Uterus (tissue), 4 donors: ENCODE measurements at places on chromosomes 12 and 14.

GRCh38 chr12:9344541-9344940 is 136.3 kb upstream of the PZP start:
- DNase-seq: no peak

DNA sequence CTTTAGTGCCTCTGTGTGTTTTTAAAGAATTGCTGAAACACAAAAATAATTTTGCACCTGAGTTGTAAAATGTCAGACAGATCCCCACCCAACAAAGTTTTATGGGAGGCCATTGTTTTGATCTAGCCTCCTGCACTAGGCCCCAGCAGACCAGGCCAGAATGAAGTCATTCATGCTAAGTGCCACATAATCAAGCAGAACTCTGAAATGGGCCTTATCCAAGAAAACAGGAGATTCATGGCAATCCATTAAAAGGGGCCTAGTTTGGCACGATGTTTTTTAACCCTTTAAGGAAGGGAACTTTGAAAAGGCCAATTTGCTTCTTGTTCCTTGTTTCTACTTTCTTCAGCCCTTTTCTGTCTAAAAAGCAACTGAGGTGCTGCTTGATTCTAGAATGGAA is 260.9 kb downstream of the ITPR2 start:
- DNase-seq: no peak

DNA sequence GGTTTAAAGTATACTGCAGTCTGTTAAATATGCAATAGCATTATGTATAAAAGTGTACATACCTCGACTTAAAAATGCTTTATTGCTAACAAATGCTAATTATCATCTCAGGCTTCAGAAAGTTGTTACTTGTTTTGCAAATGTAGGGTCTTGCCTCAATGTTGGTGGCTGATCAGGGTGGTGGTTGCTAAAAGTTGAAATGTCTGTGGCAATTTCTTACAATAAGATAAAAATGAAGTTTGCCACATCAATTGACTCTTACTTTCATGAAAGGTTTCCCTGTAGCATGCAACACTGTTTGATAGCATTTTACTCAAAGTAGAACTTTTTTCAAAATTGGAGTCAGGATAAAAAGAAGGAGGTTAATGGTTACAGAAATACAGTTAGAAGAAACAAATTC is 407.7 kb upstream of the OR4E1 start:
- DNase-seq: no peak

- peak; percentile 30 for DNase-seq
Observed at GRCh38 chr12:104790296-104791125, 167.6 kb downstream of the SLC41A2 start.

- peak; percentile 17 for DNase-seq
Observed at GRCh38 chr12:104793285-104793684, 164.8 kb downstream of the SLC41A2 start.

DNA sequence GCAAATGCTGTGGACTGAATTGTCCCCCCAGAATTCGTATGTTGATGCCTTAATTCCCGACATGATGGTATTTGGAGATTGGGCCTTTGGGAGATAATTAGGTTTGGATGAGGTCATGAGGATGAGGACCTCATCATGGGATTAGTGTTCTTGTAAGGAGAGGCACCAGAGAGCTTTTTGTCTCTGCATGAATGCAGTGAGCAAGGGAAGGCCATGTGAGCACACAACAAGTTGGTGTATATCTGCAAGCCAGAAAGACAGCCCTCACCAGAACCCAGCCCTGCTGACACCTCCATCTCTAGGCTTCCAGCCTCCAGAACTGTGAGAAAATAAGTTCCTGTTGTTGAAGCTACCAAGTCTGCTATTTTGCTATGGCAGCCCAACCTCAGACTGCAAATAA is 51.9 kb upstream of the SMCO2 start:
- no peak for DNase-seq

DNA sequence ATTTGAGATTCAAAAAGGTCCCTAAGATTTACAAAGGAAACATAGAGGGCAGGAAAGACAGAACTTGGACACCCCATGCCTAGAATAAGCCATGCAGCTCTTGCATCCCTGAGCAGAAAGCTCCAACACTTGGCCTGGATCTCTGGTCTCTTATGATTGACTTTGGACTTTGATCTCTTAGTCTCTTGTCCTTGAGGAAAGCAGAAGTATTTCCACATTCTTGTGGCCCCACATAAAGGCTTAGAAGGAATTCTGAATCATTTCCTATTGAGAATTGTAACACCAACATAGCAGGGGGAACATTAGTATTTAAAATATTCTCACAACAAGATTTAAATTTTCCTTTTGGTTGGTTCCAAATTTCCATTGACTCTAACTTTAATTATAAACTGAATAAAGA is 283.7 kb upstream of the PRKD1 start:
- no peak for DNase-seq

- DNase-seq: no peak
Observed at GRCh38 chr14:95185767-95186392, 28.6 kb upstream of the DICER1 start.

GRCh38 chr12:102879144-102879763 is 37.8 kb downstream of the PAH start:
- DNase-seq: peak; percentile 53

- no peak for DNase-seq
Observed at GRCh38 chr12:121334513-121335343, 17.5 kb downstream of the ANAPC5 start.

GRCh38 chr12:48788854-48789775 is at the start of gene ADCY6:
ADCY6 (minus strand) TSS chr12:48789089; CDS start chr12:48783434, 5,655 bp downstream.
- peak; percentile 80 for DNase-seq

DNA sequence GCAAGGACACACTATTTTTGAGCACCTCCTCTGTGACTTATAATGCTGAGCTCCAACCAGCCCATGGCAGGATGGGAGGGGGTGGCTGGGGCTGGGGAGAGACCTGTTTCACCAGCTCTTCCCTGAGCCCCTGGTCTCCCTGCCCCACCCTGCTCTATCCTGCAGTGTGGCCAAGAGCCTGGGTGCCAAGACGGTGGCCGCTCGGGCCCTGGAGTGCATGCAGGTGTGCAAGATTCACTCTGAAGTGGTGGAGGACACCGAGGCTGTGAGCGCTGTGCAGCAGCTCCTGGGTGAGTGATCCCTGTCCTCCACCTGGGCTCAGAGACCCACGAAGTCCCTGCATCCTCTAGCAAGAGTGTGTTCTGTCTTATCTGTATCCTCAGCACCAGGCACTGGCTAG is 14.4 kb downstream of the SDSL start:
- no peak for DNase-seq

- no peak for DNase-seq
Observed at GRCh38 chr14:97056086-97056485, 258.9 kb downstream of the VRK1 start.

GRCh38 chr12:105420659-105421240 is 90.3 kb downstream of the C12orf75 start:
- peak; percentile 81 for DNase-seq

- no peak for DNase-seq
Observed at GRCh38 chr12:38588624-38589305, 272.2 kb downstream of the ALG10B start.

DNA sequence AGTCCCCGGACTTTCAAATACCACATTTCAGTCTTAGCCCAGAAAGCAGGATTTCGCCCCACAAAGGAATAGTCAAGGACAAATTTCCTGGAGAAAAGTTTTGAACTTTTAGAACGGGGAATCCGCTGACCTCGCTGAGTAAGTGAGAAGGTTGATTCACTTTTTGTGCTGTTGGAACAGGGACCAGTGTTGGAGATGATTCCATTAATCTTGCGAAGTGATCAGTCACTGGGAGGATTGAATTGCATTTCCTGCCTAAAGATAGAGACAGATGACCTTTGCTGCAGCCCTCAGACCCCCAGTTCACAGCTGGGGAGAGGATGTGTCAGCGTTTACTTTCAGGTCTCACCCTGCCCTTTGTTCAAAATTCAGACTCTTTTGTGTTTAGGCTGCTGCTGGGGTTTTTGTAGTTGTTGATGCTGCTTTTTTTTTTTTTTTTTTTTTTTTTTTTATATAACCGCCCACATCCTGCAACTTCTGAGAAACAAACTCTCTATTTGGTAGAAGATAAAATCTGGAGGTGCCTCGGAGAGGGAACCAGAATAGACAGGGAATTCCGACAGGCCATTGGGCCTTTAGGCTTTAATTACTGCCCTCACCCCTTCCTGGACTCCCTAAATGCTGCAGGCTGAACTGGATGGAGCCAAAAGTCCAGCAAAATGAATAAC is 9.8 kb upstream of the KDM2B start:
- DNase-seq: no peak

DNA sequence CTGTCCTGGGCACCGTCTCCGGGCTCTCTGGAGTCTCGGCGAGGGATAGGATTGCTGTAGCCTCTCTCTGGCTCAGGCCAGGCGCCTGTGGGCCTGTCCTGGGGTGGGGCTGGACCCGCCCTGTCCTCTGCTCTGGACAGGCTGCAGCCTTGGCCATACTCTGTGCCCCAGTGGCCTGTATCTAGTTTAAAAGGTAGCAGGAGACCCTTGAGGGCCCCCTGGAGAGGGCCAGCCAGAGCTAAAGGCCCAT is 1.8 kb downstream of the KIF26A start:
- DNase-seq: no peak

GRCh38 chr12:32033406-32033805 is 73.2 kb upstream of the BICD1 start:
- DNase-seq: no peak

- DNase-seq: no peak
Observed at GRCh38 chr12:22415342-22416309, 81.1 kb upstream of the ST8SIA1 start.

DNA sequence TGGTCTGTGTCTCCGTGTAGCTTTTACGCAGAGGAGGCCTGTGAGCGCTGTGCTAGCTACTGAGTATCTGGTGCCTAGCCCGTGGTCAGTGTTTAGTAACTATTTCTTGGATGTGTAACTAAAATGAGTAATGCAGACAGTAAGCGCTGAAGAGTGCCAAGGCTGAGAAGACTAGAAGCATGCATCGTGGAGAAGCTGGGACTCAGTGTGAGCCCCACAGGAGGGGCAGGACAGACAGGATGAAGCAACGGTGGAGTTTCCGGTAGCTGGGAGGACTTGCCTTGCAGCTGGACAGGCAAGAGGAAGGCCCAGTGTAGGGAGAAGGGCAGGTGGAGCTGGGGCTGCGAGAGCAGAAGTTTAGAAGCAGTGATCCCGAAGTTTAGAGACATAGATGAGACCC is 233.4 kb upstream of the FKBP4 start:
- DNase-seq: no peak

DNA sequence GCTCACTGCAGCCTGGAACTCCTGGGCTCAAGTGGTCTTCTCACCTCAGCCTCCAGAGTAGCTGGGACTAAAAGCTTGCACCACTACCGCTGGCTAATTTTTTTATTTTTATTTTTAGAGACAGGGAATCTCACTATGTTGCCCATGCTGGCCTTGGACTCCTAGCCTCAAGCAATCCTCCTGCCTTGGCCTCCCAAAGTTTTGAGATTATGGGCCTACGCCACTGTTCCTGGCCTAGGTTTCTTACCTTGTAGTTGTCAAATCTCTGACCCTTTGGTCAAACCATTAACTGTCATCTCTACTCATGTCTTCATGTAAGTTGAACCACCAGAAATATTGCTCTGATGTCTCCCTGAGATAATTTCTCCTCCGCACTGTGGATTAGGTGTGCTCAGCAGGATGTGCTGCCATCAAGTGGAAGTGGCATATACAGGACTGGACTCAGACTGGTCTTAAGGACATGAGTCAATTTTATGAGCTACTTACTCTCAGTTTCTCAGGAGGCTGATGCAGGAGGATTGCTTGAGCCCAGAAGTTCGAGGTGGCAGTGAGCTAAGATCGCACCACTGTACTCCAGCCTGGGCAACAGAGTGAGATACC is 28.5 kb downstream of the ACTR6 start:
- DNase-seq: no peak

DNA sequence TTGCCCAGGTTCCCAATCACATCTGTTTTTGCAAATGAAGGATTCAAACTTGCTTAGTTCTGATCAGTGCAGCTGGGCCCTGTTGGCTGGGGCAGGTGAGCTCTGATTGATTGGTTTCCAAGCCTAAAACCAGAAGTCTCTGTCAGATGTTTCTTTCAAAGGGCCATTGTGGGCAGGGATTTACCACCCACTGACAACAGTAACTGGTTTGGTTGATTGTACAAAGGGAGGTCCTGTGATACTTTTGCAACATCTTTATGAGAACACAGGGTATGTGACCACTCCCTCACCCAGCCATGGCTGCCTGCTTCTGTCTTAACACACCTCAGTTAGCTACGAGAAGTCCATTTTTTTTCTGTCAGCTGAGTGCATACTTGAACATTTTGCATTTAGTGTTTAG is 184.1 kb downstream of the FLRT2 start:
- DNase-seq: no peak

GRCh38 chr12:56007564-56008559 is 10.8 kb downstream of the SUOX start:
- peak; percentile 61 for DNase-seq

DNA sequence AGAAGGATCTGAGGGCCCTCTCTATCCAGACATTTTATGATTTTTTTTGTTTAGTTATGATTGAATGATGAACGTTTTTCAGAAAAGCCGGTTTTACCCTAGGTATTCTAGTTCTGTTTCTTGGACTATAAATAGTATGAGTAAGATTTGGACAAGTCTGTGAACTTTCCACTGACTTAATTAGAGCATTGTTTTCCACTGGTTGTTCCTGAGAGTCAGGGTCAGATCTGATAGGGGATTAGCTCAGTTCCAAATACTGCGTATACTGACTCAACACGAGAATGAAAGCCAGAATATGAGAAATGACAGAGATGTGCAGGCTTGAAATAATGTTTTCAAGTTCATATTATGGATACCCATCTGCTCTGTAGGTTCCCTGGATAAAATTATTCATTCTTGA is 361.6 kb downstream of the AEBP2 start:
- DNase-seq: no peak

GRCh38 chr12:120316798-120317223 is 10.8 kb downstream of the PLA2G1B start:
- DNase-seq: no peak

- no peak for DNase-seq
Observed at GRCh38 chr14:58572473-58572853, 65.3 kb upstream of the DACT1 start.

DNA sequence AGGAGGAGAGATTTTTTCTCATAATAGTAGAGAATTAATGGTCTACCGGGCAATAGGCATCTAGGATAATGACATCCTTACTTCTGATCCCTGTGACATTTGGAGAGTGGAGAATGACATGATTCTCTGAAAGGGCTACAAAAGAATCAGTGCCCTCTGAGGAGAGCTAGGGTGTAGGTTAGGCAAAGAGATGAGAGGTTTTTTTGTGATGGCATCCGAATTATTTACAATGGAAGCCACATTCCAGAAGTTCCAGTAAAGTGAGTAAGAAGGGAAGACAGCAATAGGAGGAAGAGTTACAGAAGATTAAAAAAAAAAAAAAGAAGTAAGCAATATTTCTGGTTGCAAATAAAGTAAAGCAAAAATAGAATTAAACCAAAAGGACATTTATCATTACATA is 478.0 kb downstream of the RMST start:
- no peak for DNase-seq

DNA sequence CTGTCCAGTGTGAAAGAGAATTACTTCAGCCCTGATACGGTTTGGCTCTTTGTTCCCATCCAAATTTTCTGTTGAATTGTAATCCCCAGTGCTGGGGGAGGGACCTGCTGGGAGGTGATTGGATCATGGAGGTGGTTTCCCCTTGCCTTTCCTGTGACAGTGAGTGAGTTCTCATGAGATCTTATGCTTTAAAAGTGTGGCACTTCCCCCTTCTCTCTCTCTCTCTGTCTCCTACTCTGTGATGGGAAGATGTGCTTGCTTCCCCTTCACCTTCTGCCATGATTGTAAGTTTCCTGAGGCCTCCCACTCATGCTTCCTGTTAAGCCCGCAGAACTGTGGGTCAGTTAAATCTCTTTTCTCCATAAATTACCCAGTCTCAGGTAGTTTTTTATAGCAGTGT is 5.5 kb upstream of the SLC15A5 start:
- DNase-seq: no peak
